ENCODE measurements at places on chromosomes 6 and 20. TPM values are rescaled to one million over a fixed set of nuclear protein-coding genes. Genes with fewer than 3 reads are reported as not detected.

GRCh38 chr6:149168968-149169367, 148.5 kb upstream of the TAB2 start:
- no peak for DNase-seq

- no peak for DNase-seq
Measured at GRCh38 chr6:133880006-133880405, 8.9 kb upstream of the TCF21 start.

PLCB1 gene
- 8.8 TPM for polyA plus RNA-seq

GRCh38 chr6:108987156-108987555, 107.5 kb downstream of the SESN1 start:
- no peak for DNase-seq

DNA sequence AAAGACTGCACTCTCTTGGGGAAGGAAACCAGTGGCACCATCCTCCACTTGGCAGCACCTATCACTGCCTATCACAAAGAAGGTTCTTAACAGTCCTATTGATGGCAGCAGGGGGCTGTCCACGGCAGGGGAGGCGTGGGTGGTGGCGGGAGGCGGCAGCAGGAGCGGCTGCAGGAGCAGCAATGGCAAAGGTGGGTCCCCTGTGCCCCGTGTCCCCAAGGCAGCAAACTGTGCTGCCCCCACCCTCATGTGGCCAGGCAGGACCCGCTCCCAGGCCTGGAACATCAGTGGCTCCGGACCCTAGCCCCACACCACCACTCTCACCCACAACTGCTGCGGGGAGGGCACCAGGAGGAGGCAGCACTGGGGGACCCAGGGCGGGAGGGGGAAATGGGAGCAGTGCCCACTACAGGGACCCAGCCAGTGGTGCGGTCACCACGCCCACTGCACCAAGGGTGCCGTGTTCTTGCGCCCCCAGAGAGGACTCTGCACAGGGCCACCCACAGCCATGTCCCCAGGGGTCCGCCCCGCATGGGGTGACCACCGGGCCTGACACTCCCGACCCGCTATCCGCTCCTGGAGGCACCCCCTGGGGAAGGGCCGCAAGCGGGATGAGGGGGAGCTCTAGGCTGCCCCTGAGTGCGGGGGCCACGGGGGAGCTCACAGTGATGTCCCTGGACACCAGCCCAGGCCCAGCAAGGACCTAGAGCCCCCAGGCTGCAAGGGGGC, 54.6 kb downstream of the GMDS start:
- DNase-seq: no peak

PLN gene
- 0.49 TPM for polyA plus RNA-seq

DNA sequence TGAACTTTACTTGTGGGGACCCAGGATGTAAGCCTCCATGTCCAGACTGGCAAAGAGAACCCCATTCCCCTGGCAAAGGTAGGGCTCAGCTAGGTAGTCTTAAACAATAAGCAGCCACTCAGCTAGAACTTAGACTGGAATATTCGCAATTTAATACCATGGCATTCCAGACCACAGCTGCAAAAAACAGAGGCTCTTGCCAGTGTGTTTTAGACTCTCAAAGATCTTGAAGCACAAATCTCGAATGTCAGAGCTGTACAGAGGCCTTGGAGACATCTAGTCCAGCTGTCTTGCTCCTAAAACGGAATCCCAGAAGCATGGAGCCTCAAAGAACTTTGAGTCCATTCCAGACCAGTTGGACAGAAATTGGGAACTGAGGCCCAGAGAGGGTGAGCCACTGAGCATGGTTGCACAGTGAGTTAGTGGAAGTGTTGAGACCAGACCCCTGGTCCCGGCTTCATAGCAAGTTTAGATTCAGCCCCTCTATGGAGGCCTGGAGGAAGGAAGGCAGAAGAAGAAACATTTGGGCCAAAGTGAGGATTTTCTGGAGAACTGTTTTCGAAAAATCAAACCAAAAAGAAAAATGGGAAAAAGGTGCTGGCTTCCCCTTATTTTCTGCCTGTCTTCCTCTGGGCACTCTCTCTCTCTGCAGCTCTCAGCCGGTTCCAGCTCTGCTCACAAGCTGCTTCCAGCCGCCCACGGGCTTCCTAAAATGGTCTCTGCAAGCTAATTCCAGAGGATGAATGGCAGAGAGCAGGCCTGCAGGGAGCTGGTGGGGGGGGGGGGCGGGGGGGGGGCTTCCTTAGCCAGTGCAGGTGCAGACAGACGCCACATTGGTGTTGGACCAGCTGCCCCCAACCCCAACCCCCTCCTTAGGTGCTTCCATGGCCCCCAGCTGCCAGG, 32.4 kb downstream of the AAR2 start:
- no peak for DNase-seq

FERMT1 gene
- not detected for polyA plus RNA-seq

DNA sequence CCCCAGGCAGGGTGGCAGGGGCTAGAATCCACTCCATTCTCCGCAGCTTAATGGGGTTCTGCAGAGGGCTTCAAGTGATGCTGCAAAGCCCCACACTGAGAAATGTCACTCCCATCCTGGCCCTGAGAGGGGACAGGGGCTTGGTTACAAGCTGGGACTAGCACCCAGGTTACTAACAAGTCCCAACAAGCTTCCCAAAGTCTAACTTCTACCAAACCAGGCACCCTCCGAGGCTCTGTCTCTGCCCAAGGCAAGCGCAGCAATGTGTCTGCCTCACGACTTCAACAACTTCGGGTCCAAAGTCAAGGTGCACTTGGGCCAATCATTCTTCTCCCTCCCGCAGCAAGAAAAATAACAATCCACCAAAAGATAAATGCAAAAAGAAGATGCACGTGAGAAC, 45.6 kb downstream of the NFATC2 start:
- no peak for DNase-seq

GATA5 gene
- polyA plus RNA-seq: not detected

DNA sequence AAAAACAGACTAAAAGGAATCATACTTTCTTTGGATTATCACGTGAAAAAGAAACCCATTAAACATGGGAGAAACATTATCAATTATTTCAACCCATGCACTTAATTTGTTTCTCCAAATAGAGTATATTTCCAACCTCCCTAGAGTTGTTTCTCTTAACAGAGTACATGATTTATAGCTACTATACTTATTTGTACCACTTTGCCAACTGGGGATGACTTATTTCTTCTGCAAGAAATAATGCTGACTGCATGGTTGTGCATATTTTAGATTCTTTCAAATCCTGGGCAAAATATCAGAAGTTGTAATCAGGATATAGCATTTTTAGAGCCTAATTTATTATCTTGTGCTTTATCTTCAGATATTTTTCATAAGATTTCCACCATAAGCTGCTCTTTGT, 629.1 kb upstream of the EYS start:
- DNase-seq: no peak

FNDC11 gene
- polyA plus RNA-seq: not detected

- no peak for DNase-seq
Measured at GRCh38 chr6:166614171-166614583, 12.9 kb downstream of the RPS6KA2 start.

DNA sequence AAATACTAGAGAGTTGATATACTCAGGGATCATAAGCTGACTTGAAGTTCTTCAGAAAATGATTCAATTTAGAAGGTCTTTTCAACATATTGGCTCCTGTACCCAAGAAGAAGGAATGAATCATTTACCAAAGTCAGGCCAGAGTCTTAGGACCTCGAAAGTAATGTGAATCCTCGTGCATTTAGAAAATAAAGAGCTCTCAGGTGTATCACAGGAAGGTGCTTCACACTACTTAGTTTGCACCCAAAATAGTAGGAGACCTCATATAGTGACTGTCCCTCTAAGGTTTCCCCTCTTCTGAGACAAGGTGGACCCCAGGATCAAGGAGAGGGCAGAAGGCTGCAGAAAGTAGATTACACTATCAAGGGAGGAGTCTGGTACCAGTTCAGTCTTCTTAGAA, 71.8 kb downstream of the F13A1 start:
- no peak for DNase-seq

DNA sequence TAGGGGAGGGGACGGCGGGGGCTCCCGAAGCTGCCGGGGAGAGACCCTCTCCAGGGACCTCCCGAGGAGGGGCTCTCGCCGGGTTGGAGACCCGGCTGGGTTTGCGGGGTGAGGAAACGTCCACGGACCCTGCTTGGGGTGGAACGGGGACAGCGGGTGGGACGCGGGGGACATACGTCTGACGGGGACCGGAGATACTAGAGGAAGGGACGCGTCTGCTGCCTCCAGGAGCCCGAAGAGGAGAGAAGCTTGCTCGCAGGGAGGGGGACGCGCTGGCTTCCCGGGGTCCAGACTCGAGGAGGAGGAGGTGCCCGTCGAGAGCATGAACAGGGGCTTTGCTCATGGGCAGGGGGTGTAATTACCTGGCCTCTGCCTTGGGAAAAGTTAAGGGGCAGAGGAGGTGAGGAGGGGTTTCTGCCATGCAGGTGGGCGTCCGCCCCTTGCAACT, 593 bp downstream of the DNMT3B start:
- DNase-seq: peak; percentile 22

- no peak for DNase-seq
Measured at GRCh38 chr20:11970243-11970836, 52.6 kb downstream of the BTBD3 start.

OR12D3 gene
- not detected for polyA plus RNA-seq

DNA sequence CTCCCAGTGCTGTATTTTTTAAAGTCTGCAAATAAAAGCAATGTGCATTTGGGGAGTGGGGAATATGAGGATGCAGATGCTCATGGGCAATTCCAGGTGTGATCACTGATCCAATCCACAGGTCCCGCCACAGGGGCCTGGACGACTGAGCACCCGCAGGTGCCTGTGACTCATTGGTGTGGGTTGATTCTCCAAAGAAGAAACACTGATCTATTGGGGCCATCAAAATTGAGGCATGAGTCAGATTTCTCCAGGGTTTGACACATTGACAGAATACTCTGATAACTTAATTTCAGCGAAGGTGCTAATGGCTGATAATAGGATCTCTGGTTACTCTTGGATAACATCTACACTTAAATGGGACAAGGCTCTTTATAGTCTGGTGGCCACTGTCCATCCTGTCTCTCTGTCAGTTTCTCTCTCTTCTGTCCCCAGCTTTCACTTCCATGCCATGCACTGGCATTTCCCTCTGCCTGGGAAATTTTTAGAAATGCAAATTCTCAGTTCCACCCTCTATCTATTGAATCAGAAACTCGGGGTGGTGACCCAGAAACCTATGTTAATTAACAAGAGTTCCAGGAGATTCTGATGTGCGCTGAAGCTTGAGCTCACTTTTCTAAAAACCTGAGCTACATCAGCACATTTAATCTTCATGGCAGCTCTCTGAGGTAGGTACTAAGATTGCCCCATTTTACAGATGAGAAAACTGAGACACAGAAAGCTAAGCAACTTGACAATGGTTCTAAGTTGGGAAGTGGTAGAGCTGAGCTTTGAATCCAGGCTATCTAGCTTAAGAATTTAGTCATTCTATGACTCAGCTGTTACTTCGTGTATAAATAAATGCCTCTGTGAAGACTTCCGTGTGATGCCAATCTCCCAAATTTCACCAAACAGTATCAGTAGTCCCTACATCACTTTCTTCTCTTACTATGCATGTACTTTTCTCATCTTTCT, 10.2 kb upstream of the RCAN2 start:
- DNase-seq: no peak

TGM3 gene
- not detected for polyA plus RNA-seq

UST gene
- polyA plus RNA-seq: 2.4 TPM

DNA sequence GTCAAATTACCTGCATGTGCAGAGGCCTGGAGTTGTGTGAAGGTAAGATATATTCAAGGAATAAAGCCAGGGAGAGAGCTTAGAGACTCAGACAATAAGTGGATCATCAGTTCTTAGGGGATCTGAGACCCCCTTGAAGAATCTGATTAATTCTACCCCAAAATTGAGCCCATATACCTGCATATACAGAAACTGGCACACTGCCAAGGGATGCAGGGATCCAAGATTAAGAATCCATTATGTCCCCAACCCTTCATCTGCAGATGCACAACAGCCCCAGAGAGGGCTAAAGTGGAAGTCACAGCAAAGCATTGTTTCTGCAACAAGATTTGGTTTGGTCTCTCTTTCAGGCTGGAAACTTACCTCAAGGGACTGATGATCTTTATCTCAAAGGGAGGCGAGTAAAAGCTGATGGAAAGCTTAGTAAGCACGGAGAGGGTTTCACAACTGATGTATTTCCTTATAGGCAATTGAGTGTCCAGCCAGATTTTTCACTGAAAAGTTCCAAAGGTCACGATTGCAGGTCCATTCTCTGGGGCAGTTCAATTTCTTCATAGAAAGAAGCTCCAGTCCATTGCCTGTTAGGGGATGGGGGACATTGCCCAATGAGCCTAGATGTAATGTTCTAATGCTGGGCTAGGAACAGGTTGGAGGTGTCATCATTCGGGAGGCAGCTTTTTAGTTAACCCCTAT, 20.9 kb upstream of the STK35 start:
- no peak for DNase-seq

ADGRB3 gene
- polyA plus RNA-seq: not detected

MLN gene
- not detected for polyA plus RNA-seq

RNF8 gene
- polyA plus RNA-seq: 17.2 TPM

MAPK13 gene
- 46.4 TPM for polyA plus RNA-seq

RAET1G gene
- not detected for polyA plus RNA-seq

DNA sequence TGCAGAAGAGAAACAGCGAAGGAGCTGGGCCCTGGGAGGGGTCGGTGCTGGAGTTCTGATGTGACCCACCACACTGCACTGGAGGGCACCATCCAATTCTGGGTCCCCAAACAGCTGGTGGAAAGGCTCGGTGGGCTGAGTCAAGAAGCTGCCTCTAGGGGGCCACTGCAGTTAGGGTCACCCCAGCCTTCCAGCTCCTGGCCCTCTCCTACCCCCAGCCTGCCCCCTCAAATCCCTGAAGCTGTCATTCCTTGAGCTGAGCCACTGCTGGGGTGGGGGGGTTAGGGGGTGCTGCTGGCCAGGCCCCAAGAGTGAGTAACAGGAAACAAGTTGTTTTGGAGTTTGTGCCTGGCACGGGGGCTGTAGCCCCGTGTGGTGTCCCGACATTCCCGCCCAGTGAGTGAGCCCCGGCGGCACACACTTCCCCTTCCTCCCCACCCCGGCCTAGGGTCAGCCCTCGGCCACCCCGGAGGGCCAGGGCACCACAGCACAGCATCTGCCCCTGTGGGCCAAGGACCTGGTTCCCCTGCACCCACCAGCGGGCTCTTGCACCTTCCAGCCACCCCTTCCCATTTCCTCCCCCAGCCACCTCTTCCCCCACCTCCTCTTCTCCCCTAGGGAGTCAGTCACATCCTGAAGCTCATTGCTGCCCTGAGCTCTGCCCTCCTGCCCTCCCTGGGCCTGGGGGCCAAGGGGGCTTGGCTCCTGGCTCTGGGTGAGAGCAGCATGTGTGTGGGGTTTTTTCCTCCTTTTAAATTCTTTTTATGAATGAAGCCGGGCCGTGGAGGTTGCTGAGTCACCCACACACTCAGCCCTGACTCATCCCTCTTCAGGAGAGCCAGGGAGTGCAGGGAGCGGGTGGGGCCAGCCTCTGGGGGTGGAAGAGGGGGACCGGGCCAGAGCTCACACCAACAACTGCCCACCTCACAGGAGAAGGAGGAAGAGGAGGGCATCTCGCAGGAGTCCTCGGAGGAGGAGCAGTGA, 4.6 kb downstream of the SMIM29 start:
- no peak for DNase-seq

GRCh38 chr6:130794010-130794697, 33.1 kb upstream of the SMLR1 start:
- DNase-seq: no peak

OXT gene
- polyA plus RNA-seq: 1.4 TPM

RXRB gene
- 8.5 TPM for polyA plus RNA-seq
